Activated CD4-positive, CD25-positive, alpha-beta regulatory T cell treated with anti-CD3 and anti-CD28 coated beads, Interleukin-2, amount 50 U/mL, for 24 hours (primary cell): ENCODE measurements at places on chromosomes 1 and 21.

- peak; percentile 98 for ATAC-seq
These were observed 51.7 kb downstream of the SLC16A1 start for GRCh38 chr1:112904071-112904830.

- no peak for ATAC-seq
These were observed 7.6 kb downstream of the RPL5 start for GRCh38 chr1:92839442-92839841.

DNA sequence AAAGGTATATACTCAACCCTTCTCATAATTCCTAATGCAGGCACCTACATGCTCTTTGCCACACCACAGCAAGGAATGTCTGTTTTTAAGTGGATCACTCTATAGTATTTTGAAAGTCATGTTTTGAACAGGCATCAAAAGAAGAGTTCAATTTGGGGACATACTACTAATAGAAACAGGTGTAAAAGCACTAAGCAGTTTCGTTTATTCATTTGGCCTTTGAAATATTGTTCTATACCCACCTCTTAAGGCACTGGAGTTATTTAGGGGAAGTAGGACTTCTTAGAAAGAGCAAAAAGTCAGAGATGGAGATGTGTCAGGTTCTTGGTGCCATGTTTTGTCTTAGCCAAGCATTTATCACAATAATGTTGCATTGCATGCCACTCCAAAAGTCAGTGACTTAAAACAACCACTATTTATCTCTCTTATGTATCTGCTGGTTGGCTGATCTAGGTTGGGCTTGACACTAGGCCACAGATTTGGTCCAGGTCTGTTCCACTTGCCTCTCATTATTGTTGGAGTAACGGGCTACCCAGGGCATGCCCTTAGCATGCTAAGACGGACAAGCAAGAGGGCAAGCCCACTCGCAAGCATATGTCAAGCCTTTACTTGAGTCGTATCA lies 107.5 kb downstream of the RGL1 start:
- no peak for ATAC-seq

DNA sequence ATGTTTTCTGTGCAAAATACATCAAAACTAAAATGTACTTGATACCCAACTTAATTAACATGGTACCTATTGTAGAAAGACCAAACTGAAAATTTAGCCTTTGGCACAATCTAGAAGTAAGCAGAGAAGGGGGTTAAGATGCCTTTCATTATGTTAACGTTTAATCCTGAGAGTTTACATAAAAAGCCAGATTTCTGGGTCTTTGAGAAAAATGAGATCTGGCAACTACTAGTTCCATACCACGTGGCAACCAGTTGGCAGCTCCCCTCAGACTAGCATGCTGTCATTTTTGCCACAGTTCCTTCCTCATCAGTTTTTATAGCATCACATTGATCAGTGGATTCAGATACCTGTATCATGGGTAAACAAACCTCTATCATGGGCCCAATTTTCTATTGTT lies 1.5 kb downstream of the RO60 start:
- ATAC-seq = no peak

DNA sequence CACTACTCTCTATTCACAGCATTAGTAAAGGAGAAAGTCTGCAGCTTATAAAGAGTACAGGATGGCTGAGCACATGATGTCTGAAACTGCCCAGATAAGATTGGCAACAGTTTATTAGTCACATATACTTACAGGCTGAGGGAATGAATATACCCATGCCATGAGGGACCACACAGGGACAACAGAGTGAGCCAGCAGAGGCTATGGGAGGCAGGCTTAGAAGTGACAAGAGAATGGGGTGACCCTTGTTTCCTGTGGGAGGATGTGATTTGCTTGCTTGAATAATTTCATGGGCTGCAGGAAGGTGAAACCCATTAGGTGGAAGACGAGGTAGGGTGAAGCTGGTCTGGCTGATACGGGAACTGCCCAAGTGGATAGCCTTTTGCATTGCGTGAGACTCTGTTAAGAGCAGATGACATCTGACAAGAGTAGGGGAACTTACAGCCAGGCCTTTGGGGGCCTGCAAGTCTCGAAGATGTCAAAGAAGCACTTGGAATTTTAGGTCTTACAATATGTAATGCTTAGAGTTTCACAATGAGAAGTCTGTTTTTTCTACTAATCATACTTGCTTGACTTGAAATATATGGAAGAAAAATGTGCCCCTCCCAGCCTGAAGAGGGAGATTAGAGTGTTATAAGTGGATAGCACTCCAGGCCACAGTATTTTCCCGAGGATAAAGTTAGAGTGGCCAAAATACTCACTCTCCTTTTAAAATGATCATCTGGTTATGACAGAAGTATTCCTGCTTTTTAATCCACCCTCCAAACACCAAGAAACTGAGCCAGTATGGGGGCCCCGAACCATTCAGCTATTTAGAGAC lies 34.6 kb upstream of the TNFSF4 start:
- ATAC-seq = peak; percentile 38

DNA sequence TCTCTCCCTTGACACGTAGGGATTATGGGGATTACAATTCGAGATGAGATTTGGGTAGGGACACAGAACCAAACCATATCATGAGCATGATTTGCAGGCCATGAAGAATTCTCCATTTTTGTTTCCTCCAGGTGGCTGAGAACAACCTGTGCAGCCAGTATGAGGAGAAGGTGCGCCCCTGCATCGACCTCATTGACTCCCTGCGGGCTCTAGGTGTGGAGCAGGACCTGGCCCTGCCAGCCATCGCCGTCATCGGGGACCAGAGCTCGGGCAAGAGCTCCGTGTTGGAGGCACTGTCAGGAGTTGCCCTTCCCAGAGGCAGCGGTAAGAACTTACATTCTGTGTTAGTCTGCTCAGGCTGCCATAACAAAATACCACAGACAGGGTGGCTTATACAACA lies 9.7 kb downstream of the MX1 start:
- no peak for ATAC-seq

GRCh38 chr1:37905727-37906126 lies 41.1 kb downstream of the INPP5B start:
- ATAC-seq = no peak

DNA sequence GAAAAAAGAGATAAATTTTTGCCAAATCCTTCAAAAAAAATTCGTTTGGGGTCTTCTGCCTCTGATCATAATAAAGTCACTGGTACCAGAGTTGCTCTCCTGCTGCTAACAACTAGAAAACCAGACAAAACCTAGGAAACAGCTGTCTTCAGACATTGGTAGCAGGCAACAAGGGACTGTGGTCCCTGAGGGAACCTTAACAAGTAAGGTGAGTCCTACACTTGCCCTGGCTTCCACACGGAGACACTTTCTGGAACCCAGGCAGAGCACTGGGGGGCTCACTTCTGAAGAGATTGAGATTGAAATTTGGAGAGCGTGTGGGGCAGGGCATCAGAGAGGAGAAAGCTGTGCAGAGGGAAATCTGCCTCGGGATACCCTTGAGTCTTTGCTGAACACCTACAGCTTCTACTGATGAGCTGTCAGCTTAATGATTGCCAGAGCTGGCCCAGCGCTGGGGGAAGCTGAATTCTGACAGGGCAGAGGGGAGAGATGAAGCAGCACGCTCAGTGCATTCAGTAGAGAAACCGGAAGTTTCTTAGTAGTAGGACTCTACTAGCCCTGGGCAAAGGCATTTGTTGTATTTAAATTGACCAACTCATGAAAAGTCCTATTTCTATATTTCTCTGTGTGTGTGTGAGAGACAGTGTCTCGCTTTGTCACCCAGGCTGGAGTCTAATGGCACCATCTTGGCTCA lies 18.5 kb upstream of the FAM89A start:
- no peak for ATAC-seq

GRCh38 chr1:216641669-216642460 lies 81.4 kb downstream of the ESRRG start:
- ATAC-seq = no peak

DNA sequence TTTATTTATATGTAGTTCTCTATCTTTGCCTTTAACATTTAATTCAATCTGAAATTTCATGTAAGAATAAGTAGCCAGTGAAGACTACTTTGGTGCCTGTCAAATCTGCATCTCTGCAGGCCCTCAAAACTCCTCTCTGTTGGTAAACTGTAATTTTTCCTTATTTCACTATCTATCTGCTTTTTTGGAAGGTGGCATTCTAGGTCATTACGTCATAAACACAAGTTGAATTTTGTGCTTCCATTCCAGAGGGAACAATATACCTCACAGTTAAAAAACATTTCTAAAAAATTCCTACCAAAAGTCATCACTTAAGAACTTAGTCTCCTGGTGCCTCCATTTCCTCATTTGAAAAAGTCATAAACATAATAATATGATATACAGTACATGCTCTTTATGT lies 176.0 kb downstream of the GABPA start:
- no peak for ATAC-seq

GRCh38 chr1:246483569-246483933 lies 23.5 kb downstream of the SMYD3 start:
- ATAC-seq = no peak

GRCh38 chr1:155223047-155223446 lies 14.6 kb downstream of the MTX1 start:
- no peak for ATAC-seq

- ATAC-seq = no peak
These were observed 17.1 kb downstream of the CACHD1 start for GRCh38 chr1:64487061-64487460.

DNA sequence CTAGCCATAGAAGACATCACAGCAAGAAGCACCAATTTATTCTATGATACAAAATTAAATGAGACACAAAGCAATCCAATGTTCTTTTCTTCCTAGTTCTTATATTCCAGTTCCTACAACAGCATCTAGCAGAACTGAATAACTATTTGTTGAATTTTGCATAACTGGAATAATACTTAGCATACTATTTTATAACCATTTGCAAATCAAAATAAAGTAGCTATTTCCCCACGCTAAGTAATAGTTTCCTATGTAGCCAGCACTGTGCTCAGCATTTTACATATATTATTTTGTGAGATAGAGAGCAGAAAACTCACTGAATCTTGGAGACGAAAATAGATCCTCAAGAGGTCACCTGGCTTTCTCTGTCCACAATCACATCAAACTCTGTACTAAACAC lies 42.1 kb downstream of the KCNH1 start:
- ATAC-seq = no peak

DNA sequence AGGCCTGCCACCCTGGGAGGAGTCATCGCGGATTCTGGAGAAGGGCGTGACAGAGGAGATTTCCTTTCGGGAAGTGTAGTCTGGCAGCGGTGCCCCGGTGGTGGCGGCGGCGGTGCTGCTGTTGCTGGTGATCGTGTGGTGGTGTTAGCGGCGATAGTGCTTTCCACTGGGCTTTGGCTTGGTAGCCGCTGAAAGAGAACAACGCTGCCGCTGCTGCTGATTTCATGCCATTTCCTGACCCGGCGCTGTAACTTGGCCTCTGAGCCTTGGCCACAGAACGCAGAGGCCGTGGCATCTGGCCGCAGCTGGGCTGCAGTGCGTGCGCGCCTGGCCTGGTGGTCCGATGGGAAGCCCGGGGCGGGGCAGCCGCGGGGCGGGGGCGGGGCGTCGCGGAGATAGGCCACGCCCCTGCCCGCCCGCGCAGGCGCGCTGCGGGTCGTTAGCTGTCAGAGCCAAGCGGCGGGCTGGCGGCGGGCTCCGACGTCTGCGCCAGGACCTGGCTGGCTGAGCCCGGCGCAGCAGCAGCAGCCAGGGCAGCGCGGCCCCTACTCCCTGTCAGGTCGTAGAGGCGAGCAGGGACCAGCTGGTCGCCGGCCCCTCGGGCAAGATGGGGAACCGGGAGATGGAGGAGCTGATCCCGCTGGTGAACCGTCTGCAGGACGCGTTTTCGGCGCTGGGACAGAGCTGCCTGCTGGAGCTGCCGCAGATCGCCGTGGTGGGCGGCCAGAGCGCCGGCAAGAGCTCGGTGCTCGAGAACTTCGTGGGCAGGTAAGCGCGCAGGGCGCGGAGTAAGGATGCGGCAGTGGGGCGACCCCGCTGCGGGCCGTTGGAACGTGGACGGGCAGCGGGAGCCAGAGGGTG lies at the start of gene DNM3:
DNM3 (plus strand) TSS at position 449 of the 861 bp plus-strand sequence; CDS start at position 608, 159 bp downstream.
- peak; percentile 94 for ATAC-seq

GRCh38 chr1:240385551-240385950 lies 226.4 kb downstream of the GREM2 start:
- no peak for ATAC-seq

GRCh38 chr1:206082831-206083695 lies 30.1 kb downstream of the RHEX start:
- ATAC-seq = no peak

GRCh38 chr1:183098317-183098716 lies 75.1 kb downstream of the LAMC1 start:
- ATAC-seq = no peak

DNA sequence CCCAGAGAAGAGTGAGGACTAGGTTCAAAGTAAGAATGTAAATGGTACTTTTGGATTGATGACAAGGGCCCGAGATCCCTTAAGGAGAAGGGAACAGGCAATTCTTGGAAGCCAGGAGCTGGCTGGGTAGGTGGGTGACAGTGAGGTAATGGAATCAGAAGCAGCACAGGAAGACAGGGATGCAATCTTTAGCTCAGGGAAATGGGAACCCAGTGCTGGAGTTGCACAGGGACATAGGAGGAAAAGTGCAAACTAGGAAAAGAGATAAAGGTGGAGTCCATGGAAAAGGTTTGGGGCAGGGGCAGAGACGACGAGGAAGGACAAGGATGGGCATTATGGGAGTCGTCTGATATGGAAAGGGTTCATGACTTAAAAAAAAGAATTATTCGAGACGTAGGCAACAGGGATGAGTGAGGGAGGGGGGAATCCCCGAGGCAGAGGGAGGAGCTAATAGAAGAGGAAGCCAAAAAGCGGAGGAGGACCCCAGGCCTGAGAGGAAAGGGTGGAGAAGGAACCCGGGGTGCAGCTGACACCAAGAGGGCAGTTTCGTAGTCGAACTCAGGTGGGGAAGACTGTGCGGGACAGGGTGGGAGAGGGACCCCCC lies 495 bp downstream of the PI4KB start:
- peak; percentile 44 for ATAC-seq

DNA sequence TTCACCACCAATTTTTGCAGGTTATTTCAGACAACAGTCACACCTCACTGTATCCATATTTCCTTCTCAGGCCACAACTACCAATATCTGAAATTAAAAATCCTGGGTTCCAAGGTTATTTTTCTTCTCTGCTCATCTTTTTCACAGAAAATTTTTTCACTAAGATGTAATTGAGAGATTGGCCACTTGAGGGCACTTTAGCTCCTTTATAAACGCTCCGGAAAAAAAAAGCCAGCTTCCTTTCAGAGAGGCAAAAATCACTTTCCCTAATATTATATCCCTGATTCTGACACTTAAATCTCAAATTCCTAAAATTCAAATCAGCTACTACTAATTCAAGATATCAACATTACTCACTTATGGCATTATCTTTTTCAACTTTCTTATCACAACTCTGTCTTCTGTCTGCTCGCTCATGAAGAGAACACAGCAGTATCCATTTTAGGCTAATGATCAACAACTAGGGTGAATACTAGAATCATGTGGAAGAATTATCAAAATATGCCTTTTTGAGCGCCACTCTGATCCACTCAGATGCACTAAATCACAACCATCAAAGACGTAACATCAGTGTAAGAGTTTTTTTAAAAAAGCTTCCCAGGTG lies 101.4 kb upstream of the RGS1 start:
- no peak for ATAC-seq
